ENCODE measurements at places on chromosomes 7 and 10. TPM values are rescaled to one million over a fixed set of nuclear protein-coding genes. Genes with fewer than 3 reads are reported as not detected.
A peak's percentile ranks its signal among the peaks of the same experiment; 100 is the strongest.

Gene ZC3HAV1
- total RNA-seq = 34.0 TPM

Gene NEBL
- 9.7 TPM for total RNA-seq

DNA sequence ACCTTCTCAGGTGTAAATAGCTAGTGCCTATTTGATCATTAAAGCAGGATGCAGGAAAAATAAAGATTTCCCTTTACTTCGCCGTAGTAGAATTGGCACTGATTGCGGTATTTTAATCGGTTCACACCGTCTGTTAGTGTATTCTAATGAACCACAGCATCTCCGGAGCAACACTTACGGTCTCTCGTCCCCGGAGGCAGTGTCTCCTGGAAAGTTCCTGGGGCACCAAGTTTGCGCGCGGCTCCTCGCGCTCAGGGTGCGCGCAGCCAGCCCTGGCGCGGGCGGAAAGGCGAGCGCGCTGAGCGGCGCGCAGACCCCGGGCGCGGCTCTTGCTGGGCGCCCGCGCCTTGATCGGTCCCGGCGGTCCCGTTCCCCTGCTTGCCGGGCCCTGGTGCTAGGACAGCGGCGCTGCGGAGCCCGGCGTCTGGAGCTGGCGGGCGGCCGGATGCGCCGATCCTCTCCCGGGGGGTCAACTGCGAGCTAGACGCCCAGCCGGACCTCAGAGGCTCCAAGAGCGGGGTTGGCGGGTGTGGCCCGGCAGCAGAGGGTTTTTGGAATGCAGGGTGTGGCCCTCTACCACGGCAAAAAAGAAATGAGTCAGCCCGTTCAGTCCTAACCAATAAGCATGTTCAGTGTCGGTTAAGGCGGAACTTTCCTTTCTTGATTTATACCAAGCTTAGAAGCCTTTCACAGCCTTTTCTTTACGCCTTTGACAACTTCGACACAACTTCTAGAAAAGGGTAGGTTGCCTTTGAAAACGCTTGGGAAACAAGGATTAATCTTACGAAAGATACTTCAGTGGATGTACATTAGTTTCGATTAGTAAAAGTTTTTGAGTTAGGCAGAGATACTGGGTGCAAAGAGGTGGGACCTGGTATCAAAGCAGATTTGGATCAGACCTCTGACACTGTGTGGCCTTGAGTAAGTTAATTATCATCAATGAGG is 166.8 kb upstream of the ASAH2 start:
- H3K4me3 ChIP-seq = peak overlapping the region; percentile 72
- H3K27me3 ChIP-seq = no peaks in the 10 kb centered on the region
- H3K27ac ChIP-seq = peak overlapping the region; percentile 22
- H3K36me3 ChIP-seq = no peaks in the 10 kb centered on the region
- H3K4me1 ChIP-seq = peaks cover 51% of the 10 kb centered on the region

GRCh38 chr10:122656741-122657140 is 42.9 kb downstream of the C10orf120 start:
- H3K27me3 ChIP-seq = peaks cover 3% of the 10 kb centered on the region
- no peaks in the 10 kb centered on the region for H3K36me3 ChIP-seq
- no peaks in the 10 kb centered on the region for H3K4me1 ChIP-seq
- H3K27ac ChIP-seq = no peak overlapping the region
- H3K4me3 ChIP-seq = no peak overlapping the region
- DNase-seq = no peak

- no peaks in the 10 kb centered on the region for H3K27me3 ChIP-seq
- no peak for DNase-seq
- no peak overlapping the region for H3K27ac ChIP-seq
- H3K4me3 ChIP-seq = no peak overlapping the region
Observed at GRCh38 chr7:70183278-70183677, 585.0 kb downstream of the AUTS2 start.

GRCh38 chr10:28838908-28839307 is 161.6 kb downstream of the BAMBI start:
- H3K27me3 ChIP-seq = no peaks in the 10 kb centered on the region
- H3K4me3 ChIP-seq = no peak overlapping the region
- no peak overlapping the region for H3K27ac ChIP-seq
- 0 out of 2 replicates have a peak, but pooled peaks cover 3% of the 10 kb centered on the region for H3K4me1 ChIP-seq

All from WTC11 (cell line).